COR-L47 (cell line): ENCODE measurements at places on chromosomes 5 and 9.

- no peak for DNase-seq
These were observed 4.9 kb downstream of the SLC25A51 start for GRCh38 chr9:37899041-37899440.

DNA sequence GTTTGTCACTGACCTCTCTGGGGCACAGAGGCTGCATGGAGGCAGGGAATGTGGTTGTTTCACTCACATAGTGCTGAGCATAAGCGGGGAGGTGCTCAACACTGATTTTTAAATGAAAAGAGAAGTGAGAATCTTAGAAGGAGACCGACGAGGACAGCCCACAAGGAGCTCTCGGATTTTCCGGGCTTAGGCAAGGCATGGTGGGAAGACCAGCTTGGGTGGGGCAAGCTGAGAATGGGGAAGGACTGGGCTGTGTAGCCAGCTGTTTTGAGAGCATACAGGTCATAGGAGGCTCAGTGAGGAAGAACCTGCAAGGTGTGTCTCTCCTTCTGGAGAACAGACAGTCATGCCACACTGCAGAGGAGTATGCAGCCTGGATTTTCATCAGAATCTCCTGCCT, 86.0 kb upstream of the TNFSF8 start:
- DNase-seq, result no peak

DNA sequence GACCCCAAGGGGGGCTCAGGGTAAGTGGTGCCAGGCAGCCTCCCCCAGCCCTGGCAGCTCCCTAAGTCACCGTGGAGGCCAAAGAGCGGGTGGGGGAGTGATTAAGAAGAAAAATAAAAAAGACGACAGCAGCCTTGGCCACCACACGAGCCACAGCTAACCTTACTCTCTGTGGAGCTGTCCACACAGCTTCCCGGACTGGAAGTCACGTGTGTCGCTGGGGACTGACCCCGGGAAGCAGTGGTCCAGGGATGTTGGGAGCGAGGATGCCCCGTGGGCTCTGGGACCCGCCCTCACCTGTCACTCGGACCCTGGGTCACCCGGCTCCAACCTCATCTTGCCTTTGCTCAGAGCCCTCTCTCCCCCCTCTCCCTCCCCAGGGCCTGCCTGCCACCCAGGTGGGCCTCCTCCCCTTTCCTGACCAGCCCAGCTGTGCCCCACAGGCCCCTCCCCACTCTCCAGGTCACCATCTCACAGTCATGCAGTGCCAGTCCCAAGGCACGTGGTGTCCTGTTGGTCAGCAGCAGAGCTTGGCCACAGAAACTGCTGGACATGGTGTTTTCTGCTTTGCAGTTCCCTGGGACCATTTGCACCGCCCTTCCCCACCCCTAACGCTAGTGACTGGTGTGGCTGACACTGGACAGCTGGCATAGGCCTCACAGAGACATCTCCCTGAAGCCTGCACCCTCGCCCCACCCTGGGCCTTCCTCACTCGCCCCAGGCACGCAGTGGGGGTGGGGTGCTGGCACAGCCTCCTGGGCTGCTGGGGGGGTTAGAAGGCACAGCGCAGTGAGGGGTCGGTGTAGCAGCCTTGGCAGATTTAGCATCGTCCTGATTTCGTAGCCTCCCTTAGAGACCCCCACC, 9.8 kb upstream of the EXOC3 start:
- DNase-seq, result no peak

- no peak for DNase-seq
These were observed 7.6 kb downstream of the GFI1B start for GRCh38 chr9:132986114-132986513.

DNA sequence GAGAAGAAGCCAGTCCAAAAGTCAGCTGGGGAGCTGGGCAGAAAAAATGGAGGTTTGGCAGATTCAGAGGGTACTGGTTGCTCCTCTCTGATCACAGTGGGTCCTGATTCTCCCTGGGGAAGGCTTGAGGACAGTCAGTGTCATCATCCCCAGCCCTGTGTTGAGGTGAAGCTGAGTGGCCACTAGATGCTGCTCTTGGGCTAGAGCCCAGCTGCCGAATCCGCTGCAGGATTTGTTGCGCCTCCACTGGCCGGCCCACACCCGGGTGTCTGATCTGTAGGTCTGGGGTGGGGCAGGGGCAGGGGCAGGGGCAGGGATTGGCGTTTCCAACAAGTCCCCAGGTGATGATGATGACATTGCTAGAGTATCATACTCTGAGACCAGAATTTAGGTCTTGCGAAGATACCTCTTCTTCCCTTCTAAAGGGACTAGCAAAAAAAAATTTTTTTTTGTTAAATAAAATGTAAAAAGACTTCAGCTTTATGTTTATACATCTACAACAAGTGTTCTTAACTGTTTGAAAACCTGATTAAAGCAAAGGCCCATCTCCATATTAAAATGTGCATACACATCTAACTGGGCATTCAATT, 106.8 kb downstream of the PDE6A start:
- peak; percentile 63 for DNase-seq

DNA sequence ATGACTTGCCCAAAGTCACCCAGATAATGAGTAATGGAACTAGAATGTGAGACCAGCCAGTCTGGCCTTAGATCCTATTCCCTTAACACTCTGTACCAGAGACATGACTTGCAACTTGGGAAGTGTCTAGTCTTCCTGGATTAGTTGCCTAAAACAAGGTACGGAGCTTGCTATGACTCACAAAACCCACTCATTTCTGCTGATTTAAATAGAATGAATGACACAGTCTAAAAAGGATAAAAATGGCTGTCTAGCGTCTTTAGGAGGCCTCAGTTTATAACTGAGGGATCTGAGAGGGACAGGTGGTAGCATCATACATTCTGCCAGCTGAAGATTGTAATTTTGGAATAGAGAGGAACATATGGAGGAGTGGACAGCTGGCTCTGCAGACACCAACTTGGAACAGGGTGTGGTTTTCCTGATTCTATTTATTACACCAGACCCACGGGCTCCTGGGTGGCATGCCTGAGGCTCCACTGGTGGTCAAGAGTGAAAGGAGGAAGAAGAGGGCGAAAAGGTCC, 62.7 kb downstream of the ABLIM3 start:
- no peak for DNase-seq
